Tongue (tissue), 3 donors: ENCODE measurements at places on chromosomes 13 and 19. TPM values are rescaled to one million over a fixed set of nuclear protein-coding genes. Genes with fewer than 3 reads are reported as not detected.

Gene RNF17
- total RNA-seq: not detected

Gene CACNA1A
- 0.72 TPM for total RNA-seq

Gene EXOC3L2
- 4.0 TPM for total RNA-seq

Gene GJB2
- 21.2 TPM for total RNA-seq

Gene ZNF471
- 8.6 TPM for total RNA-seq

Gene ERICH6B
- not detected for total RNA-seq

Gene OSCAR
- 1.5 TPM for total RNA-seq

GRCh38 chr13:113216254-113217048, 7.0 kb downstream of the CUL4A start:
- no peak for DNase-seq

GRCh38 chr13:90534617-90535370, 812.7 kb upstream of the MIR17HG start:
- DNase-seq: peak; percentile 12

DNA sequence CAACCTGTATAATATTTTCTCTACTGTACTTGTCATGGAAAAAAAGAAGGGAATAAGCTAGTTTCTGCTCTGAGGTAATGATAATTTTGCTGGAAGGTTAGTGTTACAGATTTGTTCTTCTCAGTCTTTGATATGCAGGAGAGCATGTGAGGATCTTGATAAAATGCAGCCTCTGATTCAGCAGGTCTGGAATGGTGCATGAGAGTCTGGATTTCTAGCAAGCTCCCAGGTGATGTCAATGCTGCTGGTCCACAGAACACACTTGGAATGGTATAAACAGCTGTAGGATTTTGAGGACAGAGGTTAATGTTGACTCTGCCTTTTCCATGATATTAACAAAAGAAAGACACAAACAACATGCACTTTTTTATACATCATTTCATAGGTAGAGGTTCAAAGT, 173.6 kb downstream of the NDFIP2 start:
- no peak for DNase-seq

DNA sequence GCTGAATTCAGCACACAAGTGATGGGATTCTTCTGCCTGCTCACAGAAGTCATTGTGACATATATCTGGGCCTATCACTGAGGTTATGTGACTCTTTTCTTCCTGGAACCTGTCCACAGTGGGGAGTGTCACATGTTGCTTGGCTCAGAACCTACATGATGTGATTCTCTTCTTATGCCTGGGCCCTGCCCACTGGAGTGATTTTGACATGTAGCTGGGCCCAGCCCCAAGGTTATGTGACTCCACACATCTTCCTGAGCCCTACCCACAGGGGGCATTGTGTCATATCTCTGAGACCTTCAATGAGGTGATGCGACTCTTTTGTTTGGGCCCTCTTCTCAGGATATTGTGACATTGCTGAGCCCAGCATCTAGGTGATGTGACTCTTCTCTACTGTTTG, 17.4 kb upstream of the ZNF429 start:
- no peak for DNase-seq

GRCh38 chr13:83372786-83373185, 509.5 kb downstream of the SLITRK1 start:
- no peak for DNase-seq

DNA sequence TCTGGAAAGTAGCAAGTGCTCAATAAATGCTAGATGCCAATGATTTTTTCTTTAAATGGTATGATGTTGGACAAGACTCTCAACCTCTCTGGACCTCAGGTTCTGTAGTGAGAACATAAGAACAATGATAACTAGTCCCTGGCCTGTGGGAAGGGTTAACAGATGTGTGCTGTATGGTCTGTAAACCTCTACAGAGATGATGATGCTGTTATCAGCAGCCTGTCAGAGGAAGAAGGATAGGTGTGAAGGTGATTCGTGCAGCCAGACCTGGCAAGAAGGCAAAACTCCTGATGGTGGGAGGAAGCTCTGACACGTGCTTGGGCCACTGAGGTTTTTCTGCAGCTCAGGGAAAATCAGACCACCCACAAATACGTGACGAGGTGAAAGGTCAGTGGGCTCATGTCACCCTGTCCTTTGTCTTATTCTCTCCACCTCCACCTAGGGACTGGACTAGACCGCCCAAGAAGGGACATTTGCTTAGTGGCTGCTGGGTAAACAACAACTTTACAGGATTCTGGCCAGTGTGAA, 36.7 kb upstream of the UBL3 start:
- no peak for DNase-seq

DNA sequence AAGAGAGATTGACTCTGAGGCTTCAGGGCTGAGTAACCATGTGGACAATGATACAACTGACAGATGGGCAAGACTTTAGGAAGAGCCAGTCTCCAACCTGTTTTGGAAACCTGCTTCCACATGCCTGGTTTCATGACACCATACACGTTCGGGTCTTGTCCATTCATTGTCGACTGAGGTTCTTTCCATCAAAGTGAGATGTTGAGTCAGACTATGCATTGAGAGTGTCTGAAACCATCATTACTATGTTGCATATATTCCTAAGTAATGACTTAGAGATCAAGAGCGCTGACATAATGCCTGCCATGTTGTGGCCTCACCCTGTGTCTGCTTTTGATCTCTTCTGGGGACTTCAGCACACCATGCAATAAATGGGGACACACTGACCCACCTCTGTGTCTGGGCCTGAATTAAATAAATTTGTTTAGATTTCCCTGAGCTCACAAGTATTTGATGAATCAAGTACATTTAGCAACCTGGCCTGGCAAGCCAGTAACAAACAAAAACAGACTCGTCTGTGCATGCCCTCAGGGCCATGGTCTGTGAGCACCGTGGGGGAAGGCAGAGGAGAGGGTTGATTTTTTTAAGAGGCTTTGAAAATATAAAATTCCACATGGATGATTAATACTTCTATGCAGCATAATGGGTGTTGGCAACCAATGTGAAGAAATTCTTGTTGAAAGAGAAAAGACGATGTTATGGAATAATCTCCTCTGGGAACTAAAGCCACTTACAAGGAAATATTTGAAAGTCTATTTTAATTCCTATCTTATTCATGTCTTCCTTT, 49.9 kb upstream of the UBAC2 start:
- no peak for DNase-seq

GRCh38 chr13:73429701-73430100, 370.9 kb downstream of the KLF5 start:
- no peak for DNase-seq

DNA sequence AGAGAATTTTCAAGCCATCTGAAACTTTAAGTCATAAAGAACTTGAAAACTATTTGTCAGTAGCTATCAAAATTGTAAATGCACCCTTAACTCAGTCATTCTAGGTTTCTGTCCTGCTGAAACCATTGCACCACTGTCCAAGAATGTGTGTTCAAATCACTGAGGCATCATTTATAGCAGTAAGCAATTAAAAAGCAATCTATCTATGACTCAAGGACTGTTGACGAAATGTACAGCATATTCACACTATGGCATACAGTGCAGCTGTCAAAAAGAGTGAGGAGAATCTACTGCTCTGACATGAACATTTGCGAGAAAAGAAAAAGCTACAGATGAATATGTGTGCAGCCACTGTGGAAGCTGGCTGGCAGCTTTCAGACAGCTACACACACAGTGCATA, 71.2 kb downstream of the ING1 start:
- no peak for DNase-seq

DNA sequence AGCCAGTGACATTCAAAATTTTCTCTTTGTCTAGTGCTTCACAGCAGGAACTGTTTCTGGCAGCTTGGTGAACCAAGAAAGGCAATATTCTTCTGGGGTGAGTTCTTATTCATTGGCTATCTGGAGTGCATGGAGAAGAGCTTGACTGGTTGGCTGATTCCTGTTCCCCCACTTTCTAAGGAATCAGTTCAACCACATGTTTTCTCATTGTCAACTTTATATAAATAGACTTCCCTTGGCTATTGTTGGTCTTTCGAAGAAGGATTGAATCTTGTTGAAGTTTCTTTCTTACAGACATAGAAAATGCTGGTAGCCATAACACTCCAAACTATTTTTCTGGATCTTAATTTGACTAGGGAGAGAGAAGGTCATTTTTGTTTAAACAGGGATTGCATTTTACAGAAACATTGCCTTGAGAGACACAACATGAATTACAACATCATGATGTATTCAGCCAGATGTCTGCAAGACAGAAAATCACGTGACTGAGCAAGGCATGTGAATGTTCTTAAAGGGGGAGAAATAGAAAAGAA, 85.2 kb downstream of the EDNRB start:
- peak; percentile 74 for DNase-seq

DNA sequence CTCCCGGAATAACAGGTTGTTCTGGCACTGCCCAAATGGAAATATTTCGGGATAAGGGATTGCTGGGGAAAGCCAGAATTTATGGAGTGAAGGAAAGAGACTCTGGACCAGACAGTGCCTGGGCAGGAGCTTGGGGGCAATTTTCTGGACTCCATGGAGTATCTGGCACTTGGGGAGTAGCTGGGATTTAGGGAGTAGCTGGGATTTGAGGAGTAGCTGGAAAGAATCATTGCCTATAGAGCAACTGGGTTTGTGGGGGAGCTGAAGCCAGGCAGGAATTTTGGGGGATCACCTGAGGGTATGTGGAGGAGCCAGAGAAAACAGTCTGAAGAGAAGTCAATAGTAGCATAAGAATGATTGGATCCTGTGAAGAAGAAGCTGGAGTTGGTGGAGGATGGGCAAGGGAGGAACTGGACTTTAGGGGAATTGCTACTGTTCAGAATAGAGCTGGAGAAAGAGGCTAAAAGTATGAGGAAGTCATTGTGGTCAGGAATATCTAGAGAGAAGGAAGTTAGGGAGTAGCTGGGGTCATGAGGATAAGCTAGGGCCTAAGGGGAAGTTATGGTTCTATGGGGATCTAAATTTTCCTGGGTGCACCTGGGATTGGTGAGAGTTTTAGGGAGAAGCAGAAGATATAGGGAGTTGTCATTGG, 14.8 kb downstream of the FSD1 start:
- no peak for DNase-seq

DNA sequence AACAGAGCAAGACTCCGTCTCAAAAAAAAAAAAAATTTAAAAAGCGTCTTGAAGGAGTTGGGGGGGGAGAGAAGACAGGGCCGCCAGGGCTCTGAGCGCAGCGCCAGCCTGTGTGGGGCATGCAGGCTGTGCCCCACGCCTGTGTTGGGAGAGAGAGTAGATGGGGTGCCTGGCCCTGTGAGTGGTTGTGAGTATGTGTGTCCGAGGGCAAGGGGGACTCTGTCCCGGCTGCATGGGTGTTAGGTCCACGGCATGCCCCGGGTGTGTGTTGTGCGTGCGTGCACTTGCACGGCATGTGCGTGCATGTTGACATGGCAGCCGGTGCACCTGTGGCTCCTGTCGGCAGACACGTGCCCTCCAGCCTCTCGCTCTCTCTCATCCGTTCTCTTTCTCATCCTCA, 3.4 kb downstream of the MAP2K7 start:
- DNase-seq: no peak

- no peak for DNase-seq
Measured at GRCh38 chr19:42202290-42202880, 15.1 kb downstream of the DEDD2 start.

DNA sequence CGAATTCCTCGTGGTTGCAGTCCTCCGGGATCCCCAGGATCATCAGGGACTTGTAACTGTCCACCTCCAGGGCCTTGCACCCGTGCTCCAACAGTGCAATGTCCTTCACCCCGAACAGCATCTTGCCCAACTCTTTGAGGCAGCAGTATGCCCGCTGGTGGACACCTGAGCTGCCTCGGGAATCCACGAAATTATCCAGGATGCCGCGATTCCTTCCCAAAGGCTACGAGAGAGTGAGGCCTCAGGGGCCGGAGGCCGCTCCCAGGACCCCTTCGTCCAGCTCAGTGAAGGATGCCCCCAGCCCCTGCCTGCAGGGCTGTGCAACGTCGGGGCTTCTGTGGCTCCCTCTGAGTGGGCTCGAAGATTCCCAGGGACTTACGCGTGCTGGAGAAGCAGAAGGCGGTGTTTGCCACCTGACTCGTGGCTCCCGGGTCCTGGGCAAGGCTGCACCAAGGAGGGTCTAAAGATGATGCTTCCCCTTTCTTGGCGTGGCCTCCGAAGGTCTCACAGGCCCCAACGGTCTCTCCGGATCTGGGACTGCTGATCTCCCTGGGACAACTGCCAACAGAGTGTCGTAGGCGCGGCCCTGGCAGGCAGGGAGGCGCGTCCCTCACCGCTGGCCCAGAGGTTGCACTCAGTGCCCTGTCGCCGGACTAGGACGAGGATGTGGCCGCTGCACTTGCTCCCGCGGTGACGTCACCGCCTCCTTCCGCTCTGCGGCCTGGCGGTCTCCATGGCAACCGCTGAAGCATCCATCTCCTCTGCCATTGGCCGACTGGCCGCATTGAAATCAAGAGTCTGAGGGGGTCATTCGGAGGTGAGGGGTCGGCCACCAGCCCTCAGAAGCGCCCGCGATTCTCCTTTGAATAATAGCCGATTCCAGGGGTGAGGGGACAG, at the start of gene PNMA8C:
Gene PNMA8C, minus strand, starts transcription at position 698 of the 897 bp plus-strand sequence. Its CDS starts 577 bp downstream, at position 121.
- DNase-seq: peak; percentile 80

DNA sequence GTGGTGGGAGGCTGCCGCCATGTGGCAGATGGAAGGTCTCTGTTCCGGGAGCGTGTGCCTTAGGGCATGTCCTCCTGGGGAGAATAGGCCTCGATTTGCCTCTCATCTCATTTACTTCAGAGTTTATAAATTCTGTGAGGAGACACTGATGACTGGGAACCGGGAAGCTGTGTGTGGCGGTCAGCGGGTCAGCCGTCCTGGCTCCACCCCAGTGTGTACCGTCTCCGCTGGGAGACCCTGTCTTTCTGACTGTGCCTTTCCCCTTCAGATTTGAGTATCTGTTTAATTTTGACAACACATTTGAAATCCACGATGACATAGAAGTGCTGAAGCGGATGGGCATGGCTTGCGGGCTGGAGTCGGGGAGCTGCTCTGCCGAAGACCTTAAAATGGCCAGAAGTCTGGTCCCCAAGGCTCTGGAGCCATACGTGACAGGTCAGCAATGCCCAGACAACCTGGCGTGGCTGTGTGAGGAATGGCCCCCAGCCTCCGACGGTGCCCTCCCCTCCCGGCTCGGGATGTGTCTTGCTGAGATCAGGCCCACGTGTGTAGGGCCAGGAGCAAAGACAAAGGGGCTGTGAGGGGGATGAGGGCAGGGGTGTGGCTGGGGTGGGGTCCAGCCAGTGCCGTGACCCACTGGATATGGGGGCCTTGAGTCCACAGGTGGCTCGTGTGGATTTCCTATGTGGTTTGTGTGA, 21.6 kb downstream of the ATP4B start:
- no peak for DNase-seq

DNA sequence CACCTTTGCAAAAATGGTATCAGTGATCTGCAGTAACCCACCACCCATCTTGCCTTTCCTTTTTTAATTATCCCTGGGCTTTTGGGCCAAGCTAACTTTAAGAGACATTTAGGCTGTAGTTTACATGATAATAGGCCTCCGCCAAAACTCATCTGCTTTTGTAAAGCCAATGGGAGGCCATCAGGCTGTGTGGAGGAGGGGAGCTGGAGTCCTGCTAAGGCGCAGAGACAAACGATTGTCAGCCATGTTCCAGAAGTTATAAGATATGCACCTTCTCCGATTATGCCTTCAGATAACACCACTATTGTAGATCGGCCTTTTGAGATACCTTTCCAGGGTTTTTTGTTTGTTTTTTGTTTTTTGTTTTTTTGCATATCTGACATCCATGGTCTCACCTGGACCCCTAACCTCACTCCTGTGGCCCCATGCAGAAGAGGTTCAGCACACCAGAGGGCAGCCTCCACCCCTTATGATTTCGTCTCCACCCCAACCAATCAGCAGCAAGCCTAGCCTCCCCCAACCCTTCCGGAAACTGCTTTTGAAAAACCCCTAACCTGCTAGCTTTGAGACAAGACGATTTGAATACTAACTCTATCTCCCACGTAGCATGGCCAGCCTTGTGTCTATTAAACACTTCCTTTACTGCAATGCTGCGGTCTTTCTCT, 113.9 kb upstream of the UBL3 start:
- no peak for DNase-seq
